ENCODE measurements at places on chromosomes 1 and 21.

GRCh38 chr1:108595507-108595906 is 35.6 kb downstream of the EEIG2 start:
- H3K27ac ChIP-seq, result no peak overlapping the region
- H3K4me3 ChIP-seq, result no peak overlapping the region
- H3K27me3 ChIP-seq, result no peaks in the 10 kb centered on the region
- H3K4me1 ChIP-seq, result no peaks in the 10 kb centered on the region

GRCh38 chr21:35482933-35483662 is 434.0 kb upstream of the RUNX1 start:
- H3K36me3 ChIP-seq, result no peaks in the 10 kb centered on the region
- H3K4me3 ChIP-seq, result no peak overlapping the region
- no peak for DNase-seq
- no peaks in the 10 kb centered on the region for H3K4me1 ChIP-seq
- no peaks in the 10 kb centered on the region for H3K27me3 ChIP-seq

DNA sequence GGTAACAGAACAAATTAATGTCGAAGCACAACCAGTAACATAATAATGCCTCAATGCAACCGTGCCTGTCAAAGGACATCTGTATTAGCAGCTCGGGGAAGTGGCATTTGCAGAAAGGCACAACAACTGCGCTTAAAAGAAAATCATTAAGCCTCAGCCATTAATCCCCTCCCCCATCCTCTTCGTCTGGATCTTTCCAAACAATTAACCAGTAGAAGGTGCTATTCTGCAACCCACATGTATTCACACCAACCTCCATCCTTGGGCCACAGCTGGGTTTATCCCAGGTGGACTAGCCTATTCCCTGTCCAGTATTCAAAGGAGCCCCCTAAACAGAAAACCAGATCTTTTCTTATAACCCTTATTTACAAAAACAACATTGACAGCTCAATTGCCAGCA is 2.6 kb downstream of the RERE start:
- H3K4me3 ChIP-seq, result no peak overlapping the region
- no peak overlapping the region for H3K27ac ChIP-seq
- no peaks in the 10 kb centered on the region for H3K36me3 ChIP-seq
- H3K4me1 ChIP-seq, result no peaks in the 10 kb centered on the region

GRCh38 chr1:156708218-156708661 is 2.9 kb upstream of the CRABP2 start:
- no peaks in the 10 kb centered on the region for H3K27me3 ChIP-seq
- H3K36me3 ChIP-seq, result no peaks in the 10 kb centered on the region
- no peak for DNase-seq
- no peak overlapping the region for H3K27ac ChIP-seq
- H3K4me1 ChIP-seq, result no peaks in the 10 kb centered on the region

DNA sequence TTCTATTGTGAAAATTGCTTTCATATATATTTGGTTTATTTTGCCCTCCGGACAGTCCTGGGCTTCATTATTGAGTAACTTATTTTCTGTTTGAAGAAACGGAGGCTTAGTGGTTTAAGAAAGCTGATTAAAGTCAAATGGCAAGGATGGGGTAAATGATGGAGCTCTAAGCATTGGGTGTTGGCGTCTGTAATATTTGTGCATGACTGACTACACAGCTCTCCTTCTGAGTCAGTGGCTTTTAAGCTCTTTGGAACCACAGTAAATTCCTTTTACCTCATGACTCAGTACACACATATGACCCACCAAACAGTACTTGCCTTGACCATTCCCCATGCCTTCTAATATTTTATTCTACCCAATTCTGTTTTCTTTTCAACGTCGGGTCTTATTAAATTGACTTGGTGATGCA is 21.0 kb downstream of the B3GALT5 start:
- H3K4me3 ChIP-seq, result no peak overlapping the region
- H3K27me3 ChIP-seq, result peaks cover 2% of the 10 kb centered on the region
- DNase-seq, result no peak
- H3K36me3 ChIP-seq, result no peaks in the 10 kb centered on the region
- H3K27ac ChIP-seq, result no peak overlapping the region

DNA sequence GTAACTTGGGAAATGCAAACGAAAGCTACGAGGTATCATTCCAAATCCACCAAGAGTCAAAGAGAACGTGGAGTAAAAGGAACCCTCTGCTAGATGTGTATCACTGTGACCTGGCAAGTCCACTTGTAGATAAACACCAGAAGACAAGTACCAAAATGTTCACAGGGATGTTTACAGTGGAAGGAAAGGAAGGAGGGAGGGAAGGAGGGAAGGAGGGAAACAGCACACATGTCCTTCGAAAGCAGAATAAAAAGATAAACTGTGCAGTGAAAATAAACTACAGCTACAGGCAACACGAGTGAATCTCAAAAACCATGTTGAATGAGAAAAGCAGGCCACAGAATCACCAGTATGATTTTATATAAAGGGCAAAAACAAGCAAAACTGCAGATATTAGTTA is 59.9 kb downstream of the TP53BP2 start:
- no peak for DNase-seq
- H3K27ac ChIP-seq, result peak overlapping the region; percentile 57
- no peak overlapping the region for H3K4me3 ChIP-seq

- no peak overlapping the region for H3K27ac ChIP-seq
- H3K4me1 ChIP-seq, result no peaks in the 10 kb centered on the region
- H3K4me3 ChIP-seq, result no peak overlapping the region
Measured at GRCh38 chr1:4170548-4171340, 270.7 kb upstream of the C1orf174 start.

GRCh38 chr1:205672395-205672889 is 7.9 kb downstream of the SLC45A3 start:
- no peaks in the 10 kb centered on the region for H3K27me3 ChIP-seq
- DNase-seq, result no peak
- H3K36me3 ChIP-seq, result no peaks in the 10 kb centered on the region
- H3K4me3 ChIP-seq, result no peak overlapping the region

GRCh38 chr1:178633056-178633455 is 92.0 kb upstream of the RALGPS2 start:
- no peak overlapping the region for H3K27ac ChIP-seq
- no peaks in the 10 kb centered on the region for H3K36me3 ChIP-seq
- DNase-seq, result no peak
- H3K27me3 ChIP-seq, result no peaks in the 10 kb centered on the region

DNA sequence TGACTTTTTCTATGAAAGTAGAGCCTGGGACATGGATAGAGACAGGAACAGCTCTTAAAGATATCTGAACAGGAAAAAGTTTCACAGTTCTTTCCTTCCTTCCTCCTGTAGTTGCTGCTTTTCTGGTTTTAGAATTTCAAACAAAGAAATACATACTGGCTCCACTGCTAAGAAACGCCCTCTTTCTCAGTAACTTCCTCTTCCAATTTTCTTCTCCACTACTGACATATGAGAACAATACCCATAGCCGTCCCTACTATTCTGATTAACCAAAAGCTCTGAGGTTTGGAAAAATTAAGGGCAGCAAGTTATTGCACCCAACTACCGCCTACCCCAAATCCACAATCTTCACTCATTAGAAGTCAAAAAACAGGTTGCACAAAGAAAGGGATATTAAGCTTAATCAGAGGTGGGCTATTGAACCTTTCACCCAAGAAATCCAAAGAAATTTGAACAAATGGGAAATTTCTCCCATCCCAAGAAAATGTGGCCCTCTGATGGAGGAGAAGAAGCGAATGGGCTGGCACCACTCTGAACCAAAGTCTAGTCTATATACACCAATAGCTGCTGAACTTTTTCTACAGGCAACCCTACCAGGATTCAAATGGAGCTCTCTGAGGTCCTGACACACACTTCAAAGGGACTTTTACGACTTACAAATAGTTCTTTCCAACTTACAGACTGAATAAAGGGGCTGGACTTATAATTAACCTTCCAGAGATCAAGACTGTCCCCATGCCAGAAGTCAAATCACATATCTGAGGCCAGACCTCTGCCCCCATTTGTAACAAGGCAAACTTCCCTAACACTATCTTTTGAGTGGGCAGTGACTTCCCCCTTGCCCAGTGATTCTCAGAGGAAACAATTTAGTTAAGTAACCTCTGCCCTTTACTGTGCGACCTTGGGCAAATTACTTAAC is 1.7 kb downstream of the WASF2 start:
- H3K4me1 ChIP-seq, result no peaks in the 10 kb centered on the region
- peak overlapping the region; percentile 97 for H3K4me3 ChIP-seq
- DNase-seq, result no peak
- H3K36me3 ChIP-seq, result no peaks in the 10 kb centered on the region

DNA sequence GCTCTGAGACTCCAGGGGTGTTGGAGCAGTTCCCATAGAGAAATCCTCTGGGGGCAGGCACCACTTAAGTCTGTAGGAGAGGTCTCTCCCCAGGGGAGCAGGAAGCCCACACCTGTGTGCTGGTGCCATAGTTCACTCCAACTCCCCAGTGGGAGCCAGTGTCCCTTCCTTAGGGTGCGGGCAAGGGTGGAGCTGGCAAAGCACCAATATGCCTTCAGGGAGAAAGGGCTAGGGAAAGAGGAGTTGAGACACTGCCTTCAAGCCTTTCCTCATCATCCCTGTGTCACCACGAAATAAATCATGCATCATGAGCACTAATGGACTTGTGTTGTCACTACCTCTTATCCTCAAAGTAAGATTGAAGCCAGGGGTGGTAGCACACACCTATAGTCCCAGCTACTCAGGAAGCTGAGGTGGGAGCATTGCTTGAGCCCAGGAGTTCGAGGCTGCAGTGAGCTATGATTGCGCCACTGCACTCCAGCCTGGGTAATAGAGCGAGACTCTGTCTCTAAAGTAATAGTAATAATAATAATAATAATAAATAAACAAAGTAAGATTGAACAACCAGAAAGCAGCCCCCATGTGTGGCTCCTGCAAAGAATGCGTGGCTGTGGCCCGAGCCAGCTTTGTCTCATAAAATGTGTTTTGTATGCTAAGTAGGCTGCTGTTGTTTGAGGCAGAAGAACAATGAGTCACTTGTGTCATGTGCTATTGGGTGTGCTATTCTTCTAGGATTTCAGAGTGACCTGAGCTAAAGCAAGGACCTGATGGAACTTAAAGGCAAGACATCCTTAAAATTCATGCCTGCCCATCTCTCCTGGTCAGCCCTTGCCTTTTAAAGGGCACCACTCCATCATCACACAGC is 6.7 kb upstream of the TIE1 start:
- H3K4me3 ChIP-seq, result no peak overlapping the region
- H3K36me3 ChIP-seq, result no peaks in the 10 kb centered on the region
- no peaks in the 10 kb centered on the region for H3K27me3 ChIP-seq

- no peaks in the 10 kb centered on the region for H3K36me3 ChIP-seq
- H3K27ac ChIP-seq, result no peak overlapping the region
- no peak overlapping the region for H3K4me3 ChIP-seq
- no peaks in the 10 kb centered on the region for H3K4me1 ChIP-seq
Measured at GRCh38 chr1:28981210-28981609, 66.8 kb downstream of the EPB41 start.

DNA sequence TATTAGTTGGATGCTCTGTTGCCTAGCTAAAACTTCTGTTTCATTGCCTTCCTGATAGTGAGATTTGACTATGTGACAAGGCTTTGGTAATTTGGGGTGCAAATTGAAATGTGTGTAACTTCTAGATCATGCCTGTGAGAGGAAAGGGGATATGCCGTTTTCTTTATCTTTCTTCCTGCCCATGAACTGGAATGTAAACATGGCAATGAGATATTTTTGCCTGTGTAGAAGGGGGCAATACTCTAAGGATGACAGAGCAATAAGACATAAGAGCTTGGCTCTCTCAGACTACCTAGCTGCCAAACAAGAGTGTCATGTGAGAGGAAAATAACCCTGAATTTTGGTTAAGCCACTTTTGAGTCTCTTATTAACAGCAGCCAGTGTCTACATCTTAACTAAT is 49.7 kb downstream of the RAP1A start:
- peaks cover 4% of the 10 kb centered on the region for H3K4me1 ChIP-seq
- no peak for DNase-seq
- H3K4me3 ChIP-seq, result no peak overlapping the region

DNA sequence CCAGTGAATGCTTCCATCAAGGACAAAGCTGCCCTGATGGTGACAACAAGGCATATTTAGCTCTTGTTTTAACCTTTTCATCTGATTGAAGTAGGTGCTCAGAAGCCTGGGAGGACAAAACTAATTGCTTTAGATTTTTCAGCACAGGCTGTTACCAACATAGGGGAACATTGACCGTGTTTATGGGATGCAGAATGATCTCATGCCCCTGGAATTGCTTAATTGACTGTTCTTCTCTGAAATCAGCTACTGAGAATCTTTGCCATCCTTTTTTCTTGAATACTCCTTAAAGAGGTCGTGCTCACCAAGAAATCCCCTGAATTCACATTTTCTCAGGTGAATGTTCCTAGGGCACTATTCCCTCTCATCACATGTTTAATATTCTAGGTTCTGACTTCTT is 95.9 kb upstream of the CCDC190 start:
- no peak for DNase-seq
- peaks cover 1% of the 10 kb centered on the region for H3K27me3 ChIP-seq
- no peaks in the 10 kb centered on the region for H3K4me1 ChIP-seq
- H3K4me3 ChIP-seq, result no peak overlapping the region

- H3K36me3 ChIP-seq, result no peaks in the 10 kb centered on the region
- no peak overlapping the region for H3K27ac ChIP-seq
- no peaks in the 10 kb centered on the region for H3K27me3 ChIP-seq
- DNase-seq, result no peak
- no peak overlapping the region for H3K4me3 ChIP-seq
- H3K4me1 ChIP-seq, result no peaks in the 10 kb centered on the region
Measured at GRCh38 chr21:29443411-29444010, 144.8 kb downstream of the BACH1 start.

- H3K27ac ChIP-seq, result no peak overlapping the region
- no peak for DNase-seq
- no peak overlapping the region for H3K4me3 ChIP-seq
- H3K4me1 ChIP-seq, result no peaks in the 10 kb centered on the region
Measured at GRCh38 chr1:240734001-240734400, 122.0 kb upstream of the GREM2 start.

- no peaks in the 10 kb centered on the region for H3K36me3 ChIP-seq
- no peak overlapping the region for H3K27ac ChIP-seq
- H3K4me1 ChIP-seq, result no peaks in the 10 kb centered on the region
- H3K27me3 ChIP-seq, result no peaks in the 10 kb centered on the region
- H3K4me3 ChIP-seq, result no peak overlapping the region
- no peak for DNase-seq
Measured at GRCh38 chr1:121516234-121516967, 331.6 kb downstream of the SRGAP2C start.
